ENCODE measurements at places on chromosomes 1 and 21.

DNA sequence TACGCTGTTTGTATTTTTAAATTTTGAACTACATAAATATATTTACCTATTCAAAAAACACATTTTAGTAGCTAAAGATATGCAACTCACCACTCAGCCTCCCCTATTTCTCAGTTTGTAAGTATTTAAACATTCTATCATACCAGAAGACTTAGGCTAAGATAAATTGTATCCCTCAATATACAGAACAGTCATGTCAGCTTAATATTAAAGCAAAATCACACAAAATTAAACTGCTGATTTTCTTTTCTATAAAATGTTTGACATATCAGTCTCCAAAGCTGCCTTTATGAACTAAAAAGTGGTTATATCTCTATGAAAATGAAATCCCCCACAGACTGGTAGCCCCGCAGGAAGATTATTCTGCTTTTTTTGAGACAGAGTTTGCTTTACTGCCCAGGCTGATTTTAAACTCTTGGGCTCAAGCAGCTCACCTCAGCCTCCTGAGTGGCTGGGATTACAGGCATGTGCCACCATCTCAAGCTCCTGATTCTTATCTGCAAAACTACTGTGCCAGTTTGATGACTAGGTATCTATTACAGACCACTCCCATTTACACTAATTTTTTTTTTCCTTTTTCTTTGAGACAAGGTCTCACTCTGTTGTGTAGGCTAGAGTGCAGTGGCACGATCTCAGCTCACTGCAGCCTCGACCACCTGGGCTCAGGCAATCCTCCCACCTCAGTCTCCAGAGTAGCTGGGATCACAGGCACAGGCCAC lies 37.6 kb downstream of the NRDC start:
- no peak for DNase-seq

GRCh38 chr1:91803847-91804545 lies 82.0 kb downstream of the TGFBR3 start:
- no peak for DNase-seq

GRCh38 chr1:2468041-2468472 lies 8.0 kb upstream of the PLCH2 start:
- no peak for DNase-seq

DNA sequence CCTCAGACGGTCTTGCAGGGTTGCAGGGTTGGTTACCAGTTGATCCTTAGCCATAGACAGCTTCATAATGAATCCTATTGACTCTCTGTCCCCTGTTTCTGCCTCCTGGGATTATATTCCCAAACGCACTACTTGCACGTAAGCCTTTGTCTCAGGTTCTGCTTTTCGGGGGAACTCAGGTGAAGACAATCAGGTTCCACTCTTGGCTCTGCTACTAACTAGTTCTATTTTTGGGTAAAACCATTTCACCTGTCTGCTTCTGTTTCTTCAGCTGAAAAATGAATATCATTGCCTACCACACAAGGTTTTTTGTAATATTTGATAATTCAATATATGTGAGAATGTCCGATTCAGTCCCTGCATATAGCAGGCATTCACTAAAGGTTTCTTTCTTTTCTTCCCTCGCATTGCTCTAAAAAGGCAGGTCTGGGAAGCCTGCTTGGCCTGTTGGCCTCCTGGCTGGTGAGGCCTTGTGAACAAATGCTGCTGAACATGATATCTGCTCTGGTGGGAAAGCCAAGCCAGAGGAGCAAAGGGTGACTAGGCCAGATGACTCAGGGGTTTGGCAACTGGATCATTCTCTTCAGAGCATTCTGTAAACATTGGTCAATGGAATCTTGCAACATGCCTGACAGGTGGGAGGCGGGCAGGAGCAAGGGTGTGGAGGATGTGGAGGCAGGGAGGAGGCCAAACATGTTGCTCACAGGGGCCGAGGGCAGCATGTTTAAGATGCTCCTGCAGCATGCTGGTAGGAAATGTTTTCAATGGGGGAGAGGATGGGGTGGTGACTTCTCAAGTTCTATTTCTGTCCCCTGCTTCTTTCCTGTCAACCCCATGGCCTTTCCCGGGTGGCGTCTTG lies 23.8 kb downstream of the IER5 start:
- DNase-seq = no peak

DNA sequence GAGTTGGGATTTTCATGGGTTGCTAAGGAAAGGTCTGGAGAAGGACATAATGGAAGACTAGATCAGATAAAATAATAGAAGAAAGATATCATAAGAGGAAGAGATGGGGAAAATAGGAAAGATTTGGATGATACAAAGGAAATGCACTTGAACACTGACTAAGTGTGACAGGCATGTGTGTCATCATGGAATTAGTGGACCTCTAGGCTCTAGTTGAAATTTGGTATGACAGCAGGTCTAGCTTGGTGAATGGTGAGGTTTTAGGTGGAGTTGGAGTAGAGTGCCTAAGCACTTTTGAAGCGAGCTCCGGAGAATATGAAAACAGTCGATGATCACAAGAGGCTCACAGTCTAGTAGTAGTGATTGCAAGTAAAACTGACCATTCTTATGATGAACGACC lies 73.0 kb upstream of the PTGS2 start:
- no peak for DNase-seq

GRCh38 chr1:201612645-201613044 lies 73.7 kb downstream of the NAV1 start:
- no peak for DNase-seq

- DNase-seq = no peak
Measured at GRCh38 chr1:170735366-170736263, 71.7 kb downstream of the PRRX1 start.

GRCh38 chr1:204072931-204073836 lies at the start of gene SOX13:
TSS of gene SOX13 (plus strand) at chr1:204073115. CDS start at chr1:204112916, 39,801 bp downstream.
- DNase-seq = peak; percentile 94

GRCh38 chr1:230350208-230350921 lies 75.8 kb downstream of the PGBD5 start:
- no peak for DNase-seq

GRCh38 chr1:242425232-242425631 lies 99.3 kb downstream of the PLD5 start:
- DNase-seq = no peak

DNA sequence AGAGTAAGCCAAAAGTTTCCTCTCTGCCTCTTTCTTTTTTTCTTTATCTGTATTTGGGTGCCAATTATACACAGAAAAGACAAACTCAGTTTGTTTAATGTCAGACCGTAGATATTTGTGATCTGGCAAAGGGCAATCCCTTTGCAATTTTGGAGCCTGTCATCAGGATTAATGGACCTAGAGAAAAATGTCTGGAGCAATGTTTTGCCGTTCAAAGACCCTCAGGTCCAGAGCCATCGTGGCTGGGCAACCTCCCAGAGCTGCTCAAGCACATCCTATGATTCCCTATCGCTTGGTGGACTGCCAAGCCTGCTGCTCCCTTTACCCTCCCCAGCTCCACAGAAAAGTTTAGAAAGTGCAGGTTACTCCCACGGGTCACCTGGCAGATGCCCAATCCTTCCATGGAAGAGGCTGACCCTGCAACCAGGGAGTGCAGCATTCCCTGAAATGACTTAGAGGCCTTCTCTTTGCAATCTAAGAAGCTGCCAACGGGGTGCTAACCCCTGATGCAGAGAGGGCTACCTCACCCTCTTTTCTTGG lies 112.5 kb upstream of the NGF start:
- DNase-seq = no peak

DNA sequence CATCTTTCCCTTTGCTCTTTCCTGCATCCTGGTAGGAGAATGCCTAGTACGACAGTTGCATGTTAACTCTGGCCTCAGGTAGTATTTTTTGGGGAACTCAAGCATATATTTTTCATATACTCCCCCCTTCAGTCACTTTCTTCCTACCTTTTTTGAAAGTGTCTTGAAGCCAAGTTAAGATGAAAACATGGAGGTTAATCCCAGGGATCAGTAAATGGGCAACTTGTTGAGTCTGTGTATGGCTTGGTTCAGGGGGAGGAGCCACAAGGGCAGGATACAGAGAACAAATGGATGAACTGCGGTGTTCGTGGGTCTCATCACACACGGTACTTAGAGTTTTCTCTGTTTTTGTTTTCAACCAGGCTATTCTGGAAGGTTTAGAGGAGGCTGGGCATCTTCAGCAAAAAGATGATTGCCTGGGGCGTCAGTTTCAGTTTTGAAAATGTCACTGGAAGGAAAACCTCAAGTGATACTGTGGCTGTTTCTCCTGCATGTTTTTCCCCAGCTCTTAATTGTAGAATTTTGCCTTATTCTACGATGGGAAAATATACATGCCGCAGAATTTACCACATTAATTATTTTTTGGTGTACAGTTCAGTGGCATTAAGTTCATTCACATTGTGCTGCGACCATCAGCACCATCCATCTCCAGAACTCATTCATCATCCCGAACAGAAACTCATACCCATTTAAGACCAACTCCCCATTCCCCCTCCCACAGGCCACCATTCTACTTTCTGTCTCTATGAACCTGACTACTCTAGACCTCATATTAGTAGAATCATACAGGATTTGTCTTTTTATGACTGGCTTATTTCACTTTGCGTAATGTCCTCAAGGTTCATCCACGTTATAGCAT lies 71.5 kb downstream of the MAP10 start:
- no peak for DNase-seq

GRCh38 chr1:72636631-72637030 lies 354.3 kb upstream of the NEGR1 start:
- DNase-seq = no peak

Data from Ammon's horn (tissue), 1 donor.